Stimulated activated CD8-positive, alpha-beta memory T cell treated with anti-CD3 and anti-CD28 coated beads, Interleukin-15, amount 100 ng/mL, for 1 hour (primary cell): ENCODE measurements at places on chromosomes 6 and 20.

GRCh38 chr6:138430361-138431145 lies 26.5 kb downstream of the HEBP2 start:
- DNase-seq: no peak

DNA sequence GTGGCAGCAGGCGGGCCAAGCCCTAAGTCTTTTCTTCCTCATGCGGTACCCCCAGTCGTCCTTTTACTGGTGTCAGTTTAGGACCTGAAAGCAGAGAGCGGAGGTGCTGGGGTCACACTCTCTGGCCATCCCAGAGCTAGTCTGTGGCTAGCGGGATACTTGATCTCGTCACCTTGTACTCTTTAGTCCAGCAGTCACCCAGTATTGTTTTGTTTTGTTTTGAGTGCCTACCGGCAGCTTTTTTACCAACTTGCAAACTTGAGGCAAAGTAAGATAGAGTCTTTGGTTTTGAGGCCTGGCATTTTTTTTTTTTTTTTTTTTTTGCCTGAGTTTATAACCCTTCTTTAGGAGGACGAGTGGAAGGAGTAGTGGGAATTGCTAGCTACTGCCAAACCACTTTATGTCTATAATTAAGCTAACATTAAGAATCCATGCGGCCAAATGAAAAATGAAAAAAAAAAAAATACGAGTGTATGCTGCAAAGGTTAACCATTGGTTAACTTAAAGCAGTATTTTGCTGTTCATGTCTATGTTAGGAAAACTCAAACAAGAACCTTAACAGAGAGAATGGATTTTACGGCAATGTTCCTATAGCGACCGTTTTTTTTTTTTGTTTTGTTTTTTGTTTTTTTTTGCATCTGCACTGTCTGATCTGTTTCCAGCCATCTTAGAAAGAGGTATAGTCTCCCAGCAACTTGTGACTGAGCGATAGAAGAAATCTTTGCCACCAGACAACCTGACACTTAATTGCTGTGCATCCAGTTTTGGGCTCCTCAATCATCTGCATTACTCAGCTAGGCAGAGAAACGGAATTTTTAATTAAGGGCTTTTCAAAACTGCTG lies 56.9 kb downstream of the FAM217A start:
- DNase-seq: no peak

DNA sequence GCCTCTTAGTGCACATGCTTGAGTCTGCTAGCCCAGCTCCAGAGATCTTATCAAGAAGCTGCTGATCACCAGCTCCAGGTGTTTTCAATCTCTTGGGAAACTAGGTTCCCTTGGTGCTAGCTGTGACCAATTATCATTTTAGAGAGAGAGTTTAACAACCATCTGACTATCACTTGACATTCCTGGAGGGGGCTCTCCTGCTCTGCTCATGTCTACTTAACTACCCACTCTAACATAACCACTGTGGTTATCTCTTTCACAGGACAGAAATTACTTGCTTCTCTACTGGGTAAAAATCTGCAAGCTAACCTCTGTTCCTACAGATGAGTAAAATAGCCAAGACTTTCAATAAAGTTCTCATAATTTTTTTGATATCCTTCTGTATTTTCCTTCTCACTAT lies 823.4 kb upstream of the GJE1 start:
- no peak for DNase-seq

DNA sequence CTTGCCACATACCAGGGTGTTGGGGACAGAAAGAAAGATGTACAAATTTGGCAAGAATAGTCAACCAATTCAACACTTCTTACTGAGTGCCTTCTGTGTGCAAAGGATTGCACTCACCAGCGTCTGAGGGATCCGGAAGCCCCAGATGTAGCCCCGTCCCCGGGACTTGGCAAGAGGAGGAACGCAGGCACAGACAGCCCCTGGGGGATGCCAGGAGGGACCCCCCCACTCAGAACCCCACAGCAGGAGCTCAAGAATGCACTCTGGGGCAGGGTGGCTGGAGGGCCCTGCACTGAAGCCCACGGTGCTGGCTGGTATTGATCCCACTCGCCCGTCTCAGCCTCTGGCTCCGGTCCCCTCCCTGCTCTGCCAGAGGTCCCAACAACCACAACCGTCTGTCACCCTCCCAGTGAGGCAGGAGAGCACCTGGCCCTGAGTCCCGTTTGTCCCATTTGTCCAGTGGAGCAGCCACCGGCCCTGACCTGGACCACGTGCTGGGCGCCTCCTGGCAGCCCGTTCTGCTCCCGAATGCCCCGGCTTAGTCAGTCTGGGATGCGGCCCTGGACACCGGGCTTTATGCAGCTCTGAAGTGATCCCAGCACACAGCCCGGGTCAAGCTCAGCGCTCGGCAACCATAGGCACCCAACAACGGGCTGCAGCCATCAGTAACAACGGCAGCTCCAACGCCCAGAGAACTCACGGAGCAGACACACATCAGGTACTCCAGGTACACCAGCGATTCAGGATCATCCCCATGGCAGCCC lies 128.7 kb downstream of the DLL1 start:
- DNase-seq: no peak

DNA sequence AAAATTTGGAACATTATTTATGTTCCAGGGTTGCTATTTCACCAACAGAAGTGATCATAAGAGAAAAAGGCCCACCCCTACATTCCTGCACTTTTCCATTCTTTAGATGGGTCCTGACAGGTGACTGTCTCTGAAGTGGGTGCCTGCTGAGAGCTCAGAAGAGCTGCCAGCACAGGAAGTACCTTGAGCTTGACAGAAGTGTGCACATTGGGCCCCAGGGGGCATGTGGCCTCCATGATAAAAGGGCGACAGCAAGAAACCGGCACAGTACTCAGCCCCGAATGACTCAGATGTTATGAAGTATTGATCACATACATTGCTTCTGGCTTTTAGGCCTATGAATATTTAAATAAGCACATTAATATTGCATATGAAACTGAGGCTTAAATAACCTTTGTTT lies 150.4 kb downstream of the PCSK2 start:
- DNase-seq: no peak

DNA sequence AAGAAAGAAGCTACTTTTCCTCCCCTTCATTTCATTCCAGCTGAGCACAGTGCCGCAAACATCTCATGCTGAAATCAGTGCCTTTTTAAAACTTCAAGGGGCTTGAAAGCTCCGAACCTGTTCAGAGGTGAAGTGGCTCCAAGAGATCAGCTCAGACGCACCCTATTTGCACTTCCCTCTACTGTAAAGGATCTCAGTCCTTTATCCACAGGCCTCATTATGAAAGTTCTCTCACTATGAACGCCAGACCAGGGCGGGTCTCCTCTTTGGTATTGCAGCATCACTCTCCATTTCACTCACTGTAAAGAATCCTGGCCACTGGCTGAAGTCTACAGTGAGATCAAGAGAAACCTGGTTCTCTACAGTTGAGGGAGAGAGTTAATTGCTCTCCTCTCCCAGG lies 232.7 kb upstream of the POU3F2 start:
- DNase-seq: no peak

- DNase-seq: no peak
Measured at GRCh38 chr6:147001621-147002020, 202.6 kb upstream of the STXBP5 start.

GRCh38 chr20:50048420-50049166 lies 64.4 kb downstream of the UBE2V1 start:
- DNase-seq: no peak

- no peak for DNase-seq
Measured at GRCh38 chr6:46367354-46368168, 123.7 kb downstream of the RCAN2 start.

GRCh38 chr6:3962291-3963280 lies 113.4 kb downstream of the FAM50B start:
- DNase-seq: no peak

DNA sequence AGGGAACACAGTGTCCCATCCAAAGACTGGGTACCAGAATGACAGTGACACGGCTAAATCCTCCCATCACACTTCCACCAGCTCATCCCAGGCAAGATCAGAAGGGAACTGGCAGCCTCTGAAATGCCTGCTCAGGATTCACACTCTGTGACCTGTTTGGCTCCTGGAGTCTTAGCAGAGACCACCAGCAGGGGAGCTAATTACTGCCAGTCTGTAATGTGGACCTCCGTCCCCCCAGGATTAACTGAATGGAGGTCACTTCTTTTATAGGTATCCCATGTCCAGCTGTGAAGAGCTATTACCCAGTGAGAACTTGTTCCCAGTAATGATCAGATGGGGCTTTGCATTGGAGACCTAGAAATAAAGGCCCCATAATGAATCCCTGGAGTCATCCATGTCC lies 45.2 kb downstream of the DEFB114 start:
- DNase-seq: no peak

DNA sequence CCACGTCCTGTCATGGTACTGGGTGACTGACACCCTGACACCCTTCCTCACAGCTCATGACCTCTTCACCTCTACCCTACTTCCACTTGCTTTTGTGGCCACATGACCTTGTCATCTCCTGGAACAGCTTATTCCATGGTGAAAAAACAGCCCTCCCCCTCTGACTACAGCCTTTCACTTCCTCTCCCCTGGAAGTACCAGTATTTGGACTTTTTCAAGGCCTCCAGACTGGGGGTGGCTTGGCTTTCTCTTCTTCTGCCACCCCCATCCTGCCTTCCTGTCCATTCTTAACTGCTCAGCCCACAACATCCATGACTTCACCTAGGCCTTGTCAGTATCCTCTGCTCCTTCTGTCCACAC lies 168.4 kb downstream of the CARMIL1 start:
- no peak for DNase-seq

DNA sequence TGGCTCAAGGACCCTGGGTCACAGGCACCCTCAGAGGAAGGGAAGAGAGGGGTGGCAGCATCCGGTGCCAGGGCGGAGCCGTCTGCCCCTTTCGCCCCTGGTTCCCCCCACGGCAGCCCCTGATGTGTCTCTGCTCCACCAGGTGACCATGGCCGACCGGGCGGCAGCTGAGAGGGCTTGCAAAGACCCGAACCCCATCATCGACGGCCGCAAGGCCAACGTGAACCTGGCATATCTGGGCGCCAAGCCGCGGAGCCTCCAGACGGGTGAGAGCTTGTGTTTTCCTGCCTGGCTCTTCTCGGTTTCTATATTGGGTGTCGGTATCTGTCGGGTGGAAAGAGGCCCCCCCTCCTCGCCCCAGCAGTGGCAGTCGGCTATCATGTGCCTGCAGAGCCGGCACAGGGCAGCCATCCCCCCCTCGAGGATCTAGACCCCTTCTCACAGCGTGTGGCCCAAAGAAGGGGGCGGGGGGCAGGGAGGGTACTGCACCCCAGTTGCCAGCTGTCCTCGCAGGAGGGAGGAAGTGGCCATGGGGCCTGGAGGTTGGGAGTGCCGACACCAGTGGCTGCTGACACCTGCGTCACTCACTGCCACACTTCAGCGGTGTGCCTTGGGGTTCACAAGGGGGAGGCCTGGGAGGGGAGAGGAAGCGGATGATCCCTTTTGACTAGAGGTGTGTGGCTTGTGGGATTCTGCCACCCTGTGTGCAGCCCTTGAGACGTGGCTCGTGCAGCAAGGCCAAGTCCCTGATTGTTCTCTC lies 1.5 kb downstream of the RBM38 start:
- DNase-seq: peak; percentile 53

DNA sequence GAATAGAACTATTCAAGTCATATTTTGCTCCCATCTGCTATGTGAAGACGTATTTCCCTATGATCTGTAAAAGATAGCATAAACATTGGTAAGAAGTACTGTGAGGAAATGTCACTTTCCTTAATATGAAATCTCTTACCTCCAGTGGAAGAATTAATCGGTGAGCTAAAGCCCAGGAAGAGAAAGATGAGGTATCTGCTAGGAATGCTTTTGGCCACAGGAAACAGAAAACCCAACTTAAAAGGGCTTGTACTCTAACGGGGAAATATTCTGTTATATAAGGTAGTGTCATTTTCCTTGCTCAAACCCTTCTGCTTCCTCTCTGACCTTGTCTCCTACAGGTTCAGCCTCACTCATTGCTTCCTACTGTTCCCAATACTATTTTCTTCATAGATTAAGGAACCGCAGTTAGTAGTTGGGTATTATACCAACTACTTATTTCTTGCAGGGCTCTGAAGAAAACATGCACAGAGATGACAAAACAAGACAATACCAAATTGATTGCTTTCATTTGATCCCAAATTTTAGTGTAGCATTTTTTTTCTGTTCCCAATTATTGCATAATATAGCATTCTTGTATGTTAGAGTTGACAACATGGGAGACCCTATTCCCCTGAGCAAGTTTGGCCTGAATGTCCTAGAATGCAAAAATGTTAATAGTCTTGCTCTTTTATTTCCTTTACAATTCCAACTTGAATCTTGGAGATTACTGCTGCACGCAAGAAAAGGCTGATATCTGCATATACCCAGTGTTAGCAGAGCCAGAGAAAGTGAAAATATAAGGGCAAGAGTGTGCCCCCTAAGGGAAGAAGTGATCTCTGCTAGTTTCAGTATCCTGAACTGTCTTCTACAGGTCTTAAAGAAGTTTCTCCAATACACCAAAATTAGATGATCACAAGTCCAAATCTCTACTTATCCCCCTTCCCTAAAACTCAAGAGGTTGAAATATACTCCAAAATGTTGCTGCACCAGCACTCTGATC lies 65.3 kb downstream of the AFG1L start:
- no peak for DNase-seq

GRCh38 chr20:37527638-37528445 lies at the start of gene BLCAP:
BLCAP (minus strand) TSS chr20:37527876; CDS start chr20:37519174, 8,702 bp downstream.
- DNase-seq: peak; percentile 90

- DNase-seq: no peak
Measured at GRCh38 chr6:37838219-37838921, 18.8 kb downstream of the ZFAND3 start.

GRCh38 chr6:51550243-51550642 lies 537.2 kb downstream of the PKHD1 start:
- DNase-seq: no peak

GRCh38 chr6:165777680-165778079 lies 114.6 kb upstream of the PDE10A start:
- no peak for DNase-seq

GRCh38 chr6:30260036-30260504 lies 46.9 kb upstream of the TRIM26 start:
- no peak for DNase-seq

GRCh38 chr6:138007014-138007472 lies 100.2 kb downstream of the PERP start:
- DNase-seq: no peak

- no peak for DNase-seq
Measured at GRCh38 chr6:102438171-102438570, 1044.7 kb downstream of the GRIK2 start.

DNA sequence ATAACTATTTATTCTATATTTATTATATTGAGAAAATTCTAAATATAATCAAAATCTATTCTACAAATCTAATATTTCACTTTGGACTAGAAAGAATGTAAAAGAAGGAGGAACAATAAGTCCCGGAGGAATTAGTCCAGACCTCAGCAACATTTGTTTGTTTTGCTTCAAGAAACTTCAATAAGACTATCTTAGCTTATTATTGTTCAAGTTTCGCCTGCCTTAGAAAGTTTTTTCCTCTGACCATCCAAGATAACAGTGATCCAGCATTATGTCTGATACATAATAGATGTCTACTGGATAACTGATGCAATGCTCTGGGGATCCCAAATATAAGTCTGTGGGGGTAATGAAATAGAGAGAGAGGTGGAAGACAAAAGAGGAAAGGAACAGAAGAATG lies 28.7 kb upstream of the NT5E start:
- no peak for DNase-seq

- DNase-seq: no peak
Measured at GRCh38 chr20:48604426-48604825, 223.4 kb downstream of the PREX1 start.
